Urinary bladder (tissue), 4 donors: ENCODE measurements at places on chromosomes 5 and 9. TPM values are rescaled to one million over a fixed set of nuclear protein-coding genes. Genes with fewer than 3 reads are reported as not detected.

The KCNV2 gene
- not detected for total RNA-seq

The OR1N1 gene
- total RNA-seq, result not detected

The COL23A1 gene
- 0.90 TPM for total RNA-seq

The SURF1 gene
- 10.5 TPM for total RNA-seq

The TSSK1B gene
- total RNA-seq, result 1.2 TPM

The SLC9A3 gene
- total RNA-seq, result 2.1 TPM

The PGM5 gene
- 206 TPM for total RNA-seq

The NPR3 gene
- 21.7 TPM for total RNA-seq

The TNPO1 gene
- 187 TPM for total RNA-seq

The HAPLN1 gene
- total RNA-seq, result 24.4 TPM

The ACOT12 gene
- 0.21 TPM for total RNA-seq

The MELK gene
- 18.9 TPM for total RNA-seq

The SLC4A9 gene
- 0.11 TPM for total RNA-seq

The DNAH5 gene
- total RNA-seq, result 0.48 TPM

DNA sequence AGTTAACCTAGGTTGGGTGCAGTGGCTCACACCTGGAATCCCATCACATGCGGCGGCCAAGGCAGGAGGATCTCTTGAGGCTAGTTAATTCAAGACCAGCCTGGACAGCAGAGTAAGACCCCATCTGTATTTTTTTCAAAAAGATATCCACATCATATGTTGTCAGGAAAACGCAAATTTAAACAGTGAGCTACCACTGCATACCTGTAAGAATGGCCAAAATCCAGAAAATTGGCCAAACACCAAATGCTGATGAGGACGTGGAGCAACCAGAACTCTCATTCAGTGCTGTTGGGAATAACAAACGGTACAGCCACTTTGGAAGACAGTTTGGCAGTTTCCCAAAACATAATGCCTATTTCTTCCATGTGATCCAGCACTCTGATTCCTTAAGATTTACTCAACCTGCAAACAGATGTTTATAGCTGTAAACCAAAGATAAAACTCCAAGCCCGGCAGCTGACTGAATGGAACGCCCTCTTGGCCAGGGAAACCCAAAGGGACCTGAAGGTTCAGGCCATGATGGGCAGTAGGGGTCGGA is 12.4 kb downstream of the CEL start:
- no peak for DNase-seq

GRCh38 chr5:109805883-109806282 is 116.2 kb downstream of the MAN2A1 start:
- DNase-seq, result no peak

DNA sequence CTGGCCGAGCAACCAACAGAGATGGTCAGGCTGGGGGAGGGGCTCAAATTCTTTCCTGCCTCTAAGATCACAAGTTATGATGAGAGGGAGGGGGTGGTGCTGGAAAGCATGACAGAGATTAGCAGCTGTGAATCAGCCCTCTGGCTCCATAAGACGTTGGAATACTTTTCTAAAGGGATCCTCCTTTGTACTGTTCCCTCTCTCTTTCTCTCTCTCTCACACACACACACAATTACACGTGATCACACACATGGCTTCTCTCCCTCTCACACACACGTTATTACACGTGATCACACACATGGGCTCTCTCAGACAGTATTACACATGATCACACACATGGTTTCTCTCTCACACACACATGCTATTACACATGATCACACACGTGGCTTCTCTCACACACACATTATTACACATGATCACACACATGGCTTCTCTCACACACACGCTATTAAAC is at the start of gene SLC45A2:
Gene SLC45A2 (minus strand): TSS at position 23 of the 454 bp plus-strand sequence. CDS start 110 bp downstream, outside the sequence.
- no peak for DNase-seq

GRCh38 chr9:14320271-14321181 is 6.6 kb upstream of the NFIB start:
- no peak for DNase-seq

DNA sequence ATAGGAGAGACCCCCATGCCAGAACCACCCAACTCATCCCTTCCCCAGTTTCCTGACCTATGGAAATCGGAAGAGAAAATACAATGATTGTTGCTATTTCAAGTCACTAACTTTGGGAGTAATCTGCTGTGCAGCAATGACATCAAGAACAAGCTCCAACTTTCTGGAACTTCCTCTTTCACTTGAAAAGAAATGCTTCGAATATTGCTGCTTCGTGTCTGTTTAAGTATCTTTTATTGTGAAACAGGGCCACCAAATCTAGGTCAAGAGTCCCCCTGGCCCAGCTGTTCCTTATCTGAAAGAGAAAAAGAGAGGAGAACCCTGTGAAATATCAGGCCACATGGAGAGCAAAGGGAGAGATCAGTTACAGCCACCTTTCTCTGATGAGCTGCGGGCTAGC is 59.4 kb upstream of the DNAH5 start:
- no peak for DNase-seq

GRCh38 chr5:55864606-55865541 is 13.7 kb downstream of the IL31RA start:
- DNase-seq, result no peak

DNA sequence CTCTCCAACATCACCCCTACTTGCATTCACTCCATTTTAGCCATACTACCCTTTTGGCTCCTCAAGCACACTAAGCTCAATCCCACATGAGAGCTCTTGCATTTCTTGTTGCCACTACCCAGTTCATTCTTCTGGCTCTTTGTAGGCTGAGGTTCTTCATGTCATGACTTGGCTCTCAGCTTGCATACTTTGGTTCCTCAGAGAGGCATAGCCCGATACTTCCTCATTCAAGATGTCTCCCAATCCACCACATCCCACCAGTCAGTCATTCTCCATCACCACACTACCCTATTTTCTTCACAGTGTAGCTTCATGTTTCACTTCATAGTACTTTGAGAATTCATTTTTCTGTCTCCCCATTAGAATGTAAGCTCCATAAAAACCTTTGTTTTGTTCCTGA is 116.7 kb downstream of the NR6A1 start:
- DNase-seq, result no peak

DNA sequence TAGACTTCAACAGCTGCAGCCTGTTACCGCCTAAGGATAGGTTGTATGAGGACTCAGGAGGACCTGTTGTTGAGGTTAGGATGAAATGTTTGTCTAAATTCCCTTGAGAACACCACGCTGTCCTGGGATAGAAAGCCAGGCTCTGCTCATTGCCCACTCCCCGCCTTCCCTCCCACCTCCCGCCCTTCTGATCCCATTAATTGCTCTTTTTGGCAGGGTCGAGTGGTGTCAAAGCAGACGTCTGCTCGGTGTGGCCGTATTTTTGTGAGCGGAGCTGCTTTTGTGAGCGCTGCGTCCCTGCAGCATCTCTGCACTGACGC is 62.3 kb downstream of the SPATA31C2 start:
- peak; percentile 17 for DNase-seq

DNA sequence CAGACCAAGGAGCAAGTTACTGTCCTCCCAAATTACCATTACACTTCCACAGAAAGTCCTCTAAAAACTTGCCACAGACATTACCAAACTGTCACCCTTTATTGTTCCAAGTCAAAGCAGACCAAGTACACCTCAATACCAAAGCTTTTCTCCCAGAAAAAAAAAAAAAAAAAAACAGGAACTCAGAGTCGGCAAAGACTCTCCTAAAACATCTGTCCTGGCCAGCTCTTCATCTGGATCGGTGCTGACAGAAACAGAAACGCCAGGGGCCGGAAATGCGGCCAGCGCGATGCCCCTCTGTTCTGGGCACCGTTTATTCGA is 718 bp downstream of the DEPDC1B start:
- no peak for DNase-seq

GRCh38 chr9:126309427-126310189 is 17.0 kb upstream of the MVB12B start:
- DNase-seq, result no peak

DNA sequence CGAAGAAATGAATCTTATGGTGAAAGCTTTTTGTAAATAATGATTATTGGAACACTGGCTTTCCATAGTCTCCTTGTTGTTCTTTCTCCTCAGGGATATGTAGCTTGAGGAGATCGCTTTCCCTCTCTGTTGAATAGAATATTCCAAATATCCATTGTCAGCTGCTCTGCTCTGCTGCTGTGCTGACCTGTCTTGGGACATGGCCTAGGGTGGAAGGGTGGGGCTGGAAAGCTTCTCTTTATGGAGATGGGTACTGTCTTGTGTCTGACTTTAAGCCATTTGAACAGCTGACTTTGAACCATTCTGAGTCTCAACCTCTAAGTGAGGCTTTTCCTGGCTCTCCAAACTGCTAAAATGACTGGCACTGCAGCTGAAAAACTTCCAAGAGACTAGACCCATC is 135.8 kb downstream of the PLCXD3 start:
- DNase-seq, result no peak

- no peak for DNase-seq
Measured at GRCh38 chr9:8477450-8477849, 677.9 kb upstream of the DMAC1 start.

DNA sequence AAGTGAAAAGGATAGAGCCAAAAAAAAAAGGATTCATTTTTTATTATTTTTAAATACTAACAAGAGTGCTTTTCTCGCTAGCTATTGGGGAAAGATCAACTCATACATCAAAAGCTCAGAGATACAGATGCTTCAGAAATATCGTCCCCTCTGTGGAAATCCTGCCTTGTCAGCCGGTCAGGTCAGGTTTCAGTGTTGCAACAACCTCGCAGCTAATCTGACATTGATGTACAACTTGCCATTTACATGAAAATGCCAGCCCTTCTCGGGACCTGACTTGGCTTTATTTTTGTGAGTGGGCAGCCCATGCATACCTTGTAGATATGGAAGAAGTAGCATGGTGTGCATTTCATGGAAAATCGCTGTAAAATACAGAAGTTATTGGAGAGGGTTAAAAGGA is 358.8 kb upstream of the ADAMTS16 start:
- no peak for DNase-seq

- no peak for DNase-seq
Measured at GRCh38 chr9:121683652-121684051, 32.2 kb downstream of the DAB2IP start.

GRCh38 chr9:94018628-94019027 is 63.5 kb upstream of the BARX1 start:
- DNase-seq, result no peak

DNA sequence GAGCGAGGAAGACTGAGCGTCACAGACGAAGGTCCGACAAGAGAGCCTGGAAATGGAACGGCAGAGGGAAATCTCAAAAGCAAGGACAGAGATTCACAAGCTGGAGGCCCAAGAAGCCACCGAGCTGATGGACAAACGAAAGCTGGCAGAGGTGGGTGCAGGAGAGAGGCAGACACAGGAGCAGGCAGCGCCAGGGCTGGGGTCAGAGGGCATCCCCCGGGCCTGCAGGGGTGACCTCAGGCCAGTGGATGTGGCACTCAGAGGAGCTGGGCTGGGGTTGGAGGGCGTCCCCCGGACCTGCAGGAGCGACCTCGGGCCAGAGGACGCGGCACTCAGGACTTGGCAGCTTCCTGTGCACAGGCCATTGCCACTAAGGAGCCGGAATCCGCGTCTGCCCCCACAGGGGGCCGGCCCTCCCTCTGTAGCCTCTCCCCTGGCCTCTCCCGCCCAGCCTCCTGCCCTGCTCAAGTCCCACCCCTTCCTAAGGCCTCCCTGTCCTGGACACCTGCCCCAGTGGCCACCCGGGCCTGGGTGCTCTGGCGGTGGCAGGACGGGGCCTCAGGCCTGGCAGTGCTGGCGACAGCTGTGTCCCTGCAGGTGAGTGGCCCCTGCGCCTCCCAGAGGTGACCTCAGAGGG is 40.4 kb downstream of the EXD3 start:
- no peak for DNase-seq

- no peak for DNase-seq
Measured at GRCh38 chr9:97363661-97364299, 48.1 kb upstream of the TDRD7 start.

GRCh38 chr5:76582230-76583162 is 40.7 kb downstream of the F2RL2 start:
- DNase-seq, result no peak

GRCh38 chr9:122287214-122287720 is 22.6 kb downstream of the MRRF start:
- DNase-seq, result no peak

GRCh38 chr5:124824637-124825158 is 78.3 kb upstream of the ZNF608 start:
- DNase-seq, result no peak

DNA sequence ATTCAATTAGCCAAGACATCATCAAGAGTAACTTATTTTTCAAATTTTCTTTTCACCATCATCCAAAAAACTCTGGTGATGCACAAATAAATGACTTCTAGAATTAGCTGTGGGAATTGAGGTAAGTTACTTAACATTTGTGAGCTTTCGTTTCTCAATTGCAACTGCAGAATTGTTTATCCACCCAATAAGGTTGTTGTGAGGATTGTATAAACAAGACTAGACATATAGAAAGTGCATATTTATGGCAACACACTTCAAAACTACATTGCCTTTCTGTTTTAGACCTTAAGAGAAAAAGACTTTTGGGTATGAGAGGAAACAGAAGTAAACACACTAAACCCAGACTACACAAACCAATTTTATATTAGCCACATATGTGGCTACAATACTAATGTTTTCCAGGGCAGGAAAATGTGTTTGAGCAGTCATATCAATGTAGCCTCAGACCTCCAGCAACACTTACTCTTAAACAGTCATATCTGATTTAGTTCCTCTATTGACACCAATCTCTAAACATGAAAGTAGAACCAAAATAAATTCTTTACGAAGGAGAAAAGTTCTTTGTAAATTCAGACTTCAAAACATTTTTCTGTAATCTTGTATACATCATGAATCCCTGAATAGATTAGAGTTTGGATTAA is 488.0 kb upstream of the CYLC2 start:
- no peak for DNase-seq

- no peak for DNase-seq
Measured at GRCh38 chr5:169350759-169351240, 49.9 kb upstream of the SLIT3 start.

DNA sequence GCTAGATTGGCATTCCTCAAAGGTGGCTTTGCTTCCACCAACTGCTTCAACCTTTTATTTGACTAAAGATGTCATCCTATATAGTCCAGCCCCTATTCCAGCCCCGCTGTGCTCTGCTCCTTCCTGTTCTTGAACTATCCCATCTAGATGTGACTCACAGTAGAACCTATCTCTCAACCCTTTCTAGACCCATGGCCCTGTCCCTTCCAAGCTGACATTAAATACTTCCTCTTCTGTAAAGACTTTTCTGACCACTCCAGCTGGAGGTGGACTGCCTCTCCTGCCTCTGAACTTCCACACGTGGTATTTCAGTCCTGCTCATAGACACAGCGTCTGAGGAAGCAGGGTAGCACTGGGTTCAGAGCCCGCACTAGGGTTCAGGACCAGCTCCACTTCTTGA is 32.4 kb downstream of the OSTF1 start:
- DNase-seq, result no peak

GRCh38 chr9:36471359-36471758 is 71.3 kb upstream of the RNF38 start:
- DNase-seq, result no peak
